ENCODE measurements at places on chromosomes 1 and 21.

DNA sequence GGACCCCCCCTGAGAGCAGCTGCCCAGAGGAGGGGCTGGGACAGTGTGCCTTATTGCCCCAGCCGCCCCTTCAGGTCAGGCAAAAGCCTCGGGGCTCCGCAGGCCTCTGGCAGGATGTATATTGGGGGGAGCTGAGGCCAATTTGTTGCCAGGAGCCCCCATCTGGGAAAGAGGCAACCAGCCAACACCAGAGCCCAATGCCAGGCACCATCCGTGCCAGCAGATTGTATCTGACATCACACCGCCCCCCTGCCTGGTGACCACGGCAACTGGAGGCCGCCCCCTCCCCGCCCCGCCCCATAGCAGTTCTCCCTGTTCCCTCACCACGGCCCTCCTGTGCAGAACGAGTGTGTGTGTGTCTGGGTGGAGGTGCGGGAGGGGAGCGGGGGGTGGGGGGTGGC lies 3.6 kb upstream of the PLEKHG5 start:
- DNase-seq = no peak

- DNase-seq = no peak
These were observed 46.7 kb upstream of the SARS1 start for GRCh38 chr1:109167001-109167506.

GRCh38 chr21:28762357-28762735 lies 230.3 kb downstream of the LTN1 start:
- no peak for DNase-seq

DNA sequence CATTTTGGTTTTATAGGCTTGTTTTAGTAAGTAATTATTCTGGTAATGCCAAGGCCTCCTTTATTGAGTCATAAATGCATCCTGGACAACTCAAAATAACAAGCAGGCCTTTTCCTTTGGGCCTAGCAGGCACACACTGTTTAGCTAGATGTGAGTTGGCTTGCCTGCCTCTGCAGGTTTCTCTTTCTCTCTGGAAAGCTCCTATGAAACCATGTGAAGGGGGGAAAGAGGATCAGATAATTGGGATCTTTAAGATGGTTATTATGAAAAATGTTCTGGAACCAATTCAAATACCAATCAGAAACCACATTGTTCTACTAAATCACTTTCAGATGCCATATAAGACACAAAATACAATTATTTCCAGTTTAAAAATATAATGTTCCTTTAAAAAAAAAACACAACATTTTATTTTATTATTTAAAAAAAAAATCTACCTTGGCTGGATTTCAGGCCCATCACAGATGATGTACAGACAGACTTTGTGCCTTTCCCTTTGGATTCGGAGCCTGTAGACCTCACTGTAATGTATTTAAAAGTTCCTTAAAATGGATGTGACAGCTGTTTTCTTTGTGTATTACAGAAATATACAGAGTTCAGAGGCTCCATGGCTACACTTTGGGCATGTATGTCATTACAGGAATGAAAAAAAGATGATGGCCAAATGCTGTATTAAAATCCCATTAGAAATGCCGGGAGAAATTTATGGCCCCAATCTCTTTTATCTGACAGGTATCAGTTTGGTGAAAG lies 80.2 kb downstream of the NTMT2 start:
- DNase-seq = no peak

- no peak for DNase-seq
These were observed 373.1 kb upstream of the USP24 start for GRCh38 chr1:55588309-55588708.

DNA sequence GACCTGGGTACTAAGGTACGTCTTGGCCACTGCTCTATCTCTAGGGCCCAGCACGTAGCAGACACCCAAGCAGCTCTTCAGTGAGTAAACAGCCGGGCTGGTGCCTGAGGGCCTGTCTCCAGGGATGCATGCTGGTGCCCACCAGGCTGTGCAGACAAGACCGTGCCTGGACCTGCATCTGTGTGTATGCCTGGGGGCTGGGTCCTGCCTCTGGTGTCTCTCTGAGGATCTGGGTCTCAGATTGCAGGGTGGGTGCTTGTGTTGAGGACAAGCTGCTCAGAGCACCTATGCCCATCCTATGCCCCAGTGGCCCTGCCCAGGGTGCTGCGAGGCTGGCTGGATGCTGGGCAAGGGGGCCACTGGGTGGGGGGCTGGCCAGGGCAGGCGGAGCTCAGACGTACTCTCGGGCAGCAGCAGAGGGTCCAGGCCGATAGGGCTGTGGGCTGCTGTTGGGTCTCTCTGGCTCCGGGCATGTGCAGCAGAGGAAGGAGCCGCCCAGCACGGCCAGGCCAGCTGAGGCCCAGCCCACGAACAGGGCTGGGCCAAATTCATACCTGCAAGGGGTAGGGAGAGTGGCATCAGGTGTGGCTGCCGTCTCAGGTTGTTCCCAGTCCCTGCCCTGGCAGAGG lies 4.4 kb downstream of the CLDN19 start:
- DNase-seq = no peak

DNA sequence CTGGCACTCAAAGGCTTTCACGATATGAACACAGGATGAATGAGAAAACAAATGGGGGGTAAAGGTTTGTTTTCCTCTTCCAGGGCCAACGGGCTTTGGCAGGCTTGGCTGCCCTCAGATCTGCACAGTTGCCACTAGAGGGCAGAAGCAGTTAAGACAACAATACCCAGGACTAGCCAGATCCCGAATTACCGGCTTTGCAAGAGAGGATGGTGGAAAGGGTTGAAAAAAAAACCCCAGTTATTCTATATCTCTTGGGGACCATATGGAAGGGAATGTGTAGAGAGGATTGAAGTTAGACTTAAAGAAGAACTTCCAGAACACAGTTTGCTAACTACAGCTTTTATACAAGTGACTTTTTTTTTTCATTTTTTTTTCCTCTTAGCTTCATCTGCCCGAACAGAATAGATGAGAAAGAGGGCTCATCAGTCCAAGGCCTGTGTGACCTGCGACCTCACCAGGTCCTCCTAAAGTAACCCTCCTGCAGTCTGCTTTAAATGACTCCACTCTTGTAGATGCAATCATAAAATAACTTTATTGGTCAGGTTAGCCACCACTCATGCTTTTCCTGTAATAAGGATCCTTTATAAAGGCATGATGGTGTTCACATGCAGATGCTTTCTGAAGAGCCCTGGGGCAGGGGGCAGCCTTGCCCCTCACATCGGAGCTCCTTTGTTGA lies 10.7 kb downstream of the FMOD start:
- peak; percentile 48 for DNase-seq

GRCh38 chr1:197195100-197195499 lies 48.6 kb upstream of the ASPM start:
- DNase-seq = no peak

GRCh38 chr1:33292726-33293340 lies 28.1 kb downstream of the A3GALT2 start:
- no peak for DNase-seq

DNA sequence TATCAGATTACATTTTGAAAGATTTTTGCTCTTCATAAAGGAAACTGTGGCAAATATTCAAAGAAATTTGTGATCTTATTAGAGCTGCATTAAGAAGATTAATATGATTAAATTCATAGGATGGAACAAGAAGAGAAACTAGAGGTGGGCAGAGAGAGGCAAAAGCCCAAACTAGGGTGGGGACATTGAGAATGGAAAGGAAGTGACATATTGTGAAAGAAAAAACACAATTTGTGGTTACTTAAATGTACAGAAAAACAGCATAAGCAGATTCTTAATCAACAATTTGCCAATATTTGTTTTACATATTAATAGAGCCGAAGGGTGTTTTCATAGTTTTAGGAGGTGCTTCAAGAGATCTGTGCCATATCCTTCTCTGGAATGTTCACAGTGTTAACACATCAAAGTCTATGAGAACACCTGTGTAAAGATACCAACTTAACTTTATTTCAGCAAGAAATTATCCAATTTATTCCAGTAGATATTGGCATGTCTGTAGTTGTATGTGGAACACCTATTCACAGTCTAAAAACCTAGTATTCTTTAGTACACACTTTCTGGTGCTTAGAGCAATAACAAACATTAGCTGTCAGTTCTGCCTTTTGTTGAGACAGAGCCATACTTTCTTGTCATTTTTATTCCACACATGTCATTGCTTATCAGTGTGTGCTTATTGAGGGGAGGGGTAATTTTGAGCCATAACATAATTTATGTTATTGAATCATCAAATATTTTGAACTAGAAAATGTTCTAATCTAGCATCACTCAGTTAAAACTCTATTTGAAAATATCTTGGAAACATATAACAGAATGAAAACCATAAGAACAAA lies 401.5 kb downstream of the PTPRC start:
- no peak for DNase-seq

DNA sequence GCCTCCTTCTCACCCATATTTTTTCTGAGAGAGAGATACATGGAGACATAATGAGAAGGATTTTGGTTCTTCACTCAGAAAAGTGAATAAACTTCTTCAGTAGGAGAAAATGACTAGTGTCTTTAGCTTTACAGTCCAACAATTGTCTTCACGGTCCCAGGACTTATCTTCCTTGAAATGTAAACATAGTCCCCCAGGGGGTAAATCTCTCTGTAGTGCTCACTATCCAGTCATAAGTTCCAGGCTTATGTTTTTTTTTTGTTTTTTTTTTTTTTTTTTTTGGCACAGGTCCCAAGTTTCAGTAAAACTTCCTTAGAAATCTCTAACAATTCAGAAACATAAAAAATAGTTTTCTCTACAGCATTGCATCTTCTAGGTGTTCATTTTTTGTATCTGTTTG lies 890.2 kb upstream of the B3GALT2 start:
- DNase-seq = no peak
